ENCODE measurements at places on chromosomes 3 and 15. TPM values are rescaled to one million over a fixed set of nuclear protein-coding genes. Genes with fewer than 3 reads are reported as not detected.

DNA sequence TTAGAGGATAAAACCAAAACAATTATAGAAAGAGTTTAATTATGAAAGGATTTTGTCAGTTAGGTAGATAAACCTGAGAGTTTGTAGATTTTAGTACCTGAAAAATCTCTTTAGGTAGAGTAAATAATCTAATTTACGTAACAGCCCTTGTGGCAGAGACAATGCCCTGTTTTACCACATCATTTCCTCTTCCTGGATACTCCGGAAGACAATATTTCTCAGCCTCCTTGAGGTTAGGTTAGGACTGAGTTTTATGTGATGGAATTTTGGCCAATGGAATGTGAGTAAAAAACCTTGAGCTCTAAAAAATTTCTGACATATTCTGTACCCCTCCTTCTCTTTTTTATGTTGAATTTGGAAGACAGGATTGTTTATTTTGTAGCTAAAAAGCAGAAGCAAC, 50.7 kb upstream of the TPRG1 start:
- no peak overlapping the region for H3K4me3 ChIP-seq
- no peaks in the 10 kb centered on the region for H3K36me3 ChIP-seq
- no peaks in the 10 kb centered on the region for H3K27me3 ChIP-seq
- no peaks in the 10 kb centered on the region for H3K4me1 ChIP-seq
- DNase-seq = no peak
- H3K27ac ChIP-seq = no peak overlapping the region

GRCh38 chr3:182803596-182803995, 10.3 kb downstream of the ATP11B start:
- no peak overlapping the region for H3K27ac ChIP-seq
- no peaks in the 10 kb centered on the region for H3K36me3 ChIP-seq
- DNase-seq = no peak
- no peaks in the 10 kb centered on the region for H3K27me3 ChIP-seq
- no peak overlapping the region for H3K4me3 ChIP-seq

DNA sequence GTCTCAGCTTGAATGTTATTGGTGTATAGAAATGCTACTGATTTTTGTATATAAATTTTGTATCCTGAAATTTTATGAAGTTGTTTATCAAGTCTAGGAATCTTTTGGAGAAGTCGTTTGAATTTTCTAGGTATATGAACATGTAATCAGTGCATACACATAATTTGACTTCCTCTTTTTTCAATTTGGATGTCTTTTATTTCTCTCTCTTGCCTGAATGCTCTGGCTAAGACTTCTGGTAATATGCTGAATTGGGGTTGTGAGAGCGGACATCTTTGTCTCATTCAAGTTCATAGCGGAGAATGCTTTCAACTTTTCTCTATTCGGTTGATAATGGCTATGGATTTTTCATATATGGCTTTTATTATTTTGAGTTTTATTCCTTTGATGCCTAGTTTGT, 100.9 kb upstream of the MCTP2 start:
- H3K4me1 ChIP-seq = peaks cover under 1% of the 10 kb centered on the region
- no peak overlapping the region for H3K4me3 ChIP-seq
- H3K27me3 ChIP-seq = peaks cover 6% of the 10 kb centered on the region
- H3K27ac ChIP-seq = no peak overlapping the region

GRCh38 chr3:61649381-61650170, 88.2 kb downstream of the PTPRG start:
- no peaks in the 10 kb centered on the region for H3K27me3 ChIP-seq
- H3K4me1 ChIP-seq = no peaks in the 10 kb centered on the region
- no peak overlapping the region for H3K4me3 ChIP-seq
- H3K36me3 ChIP-seq = no peaks in the 10 kb centered on the region
- DNase-seq = no peak

- H3K4me1 ChIP-seq = no peaks in the 10 kb centered on the region
- H3K27me3 ChIP-seq = no peaks in the 10 kb centered on the region
- no peak overlapping the region for H3K27ac ChIP-seq
- H3K36me3 ChIP-seq = no peaks in the 10 kb centered on the region
These were observed 45.8 kb upstream of the CCDC50 start for GRCh38 chr3:191283400-191283799.

DNA sequence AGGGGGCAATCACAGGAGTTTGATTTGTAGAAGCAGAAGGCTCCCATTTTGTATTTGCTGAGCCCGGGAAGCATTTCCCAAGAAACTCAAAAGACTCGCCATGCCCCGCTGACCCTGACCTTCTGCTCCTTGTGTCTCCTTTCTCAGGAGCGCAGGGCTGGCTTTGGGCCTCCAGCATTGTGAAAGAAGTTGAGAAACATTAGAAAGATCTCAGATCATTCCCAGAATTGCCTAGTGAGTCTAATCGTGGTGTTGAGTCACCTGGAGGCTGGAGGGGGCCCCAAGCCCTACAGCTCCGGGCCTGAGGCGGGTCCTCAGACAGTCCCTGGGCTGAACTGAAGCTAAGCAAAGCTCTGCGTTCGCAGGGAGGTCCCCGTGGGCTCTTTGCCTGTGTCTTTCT, 10.9 kb upstream of the PIGZ start:
- H3K4me1 ChIP-seq = no peaks in the 10 kb centered on the region
- H3K36me3 ChIP-seq = no peaks in the 10 kb centered on the region
- H3K4me3 ChIP-seq = no peak overlapping the region
- no peak overlapping the region for H3K27ac ChIP-seq
- DNase-seq = no peak

- H3K4me3 ChIP-seq = no peak overlapping the region
- no peak for DNase-seq
- H3K27me3 ChIP-seq = peaks cover 26% of the 10 kb centered on the region
- no peaks in the 10 kb centered on the region for H3K36me3 ChIP-seq
- no peak overlapping the region for H3K27ac ChIP-seq
- no peaks in the 10 kb centered on the region for H3K4me1 ChIP-seq
These were observed 12.5 kb downstream of the DOCK3 start for GRCh38 chr3:50687127-50687751.

DNA sequence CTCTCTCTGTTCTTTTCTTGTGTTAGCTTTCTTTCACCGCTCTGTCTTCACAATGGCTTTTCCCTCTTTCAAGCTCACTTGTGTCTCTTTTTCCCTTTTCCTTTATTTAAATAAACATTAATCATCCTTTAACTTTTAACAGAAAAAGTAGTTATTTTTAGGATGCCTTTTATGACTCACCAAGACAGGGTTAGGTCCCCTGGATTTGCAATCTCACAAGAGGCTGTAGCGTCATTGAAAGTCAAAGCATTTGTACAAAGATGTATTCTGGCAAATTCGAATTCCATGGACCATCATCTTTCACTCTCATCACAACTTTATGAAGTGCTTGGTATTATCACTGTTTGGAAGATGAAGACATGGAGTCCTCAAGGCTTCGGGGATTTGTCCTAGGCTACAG, 34.8 kb upstream of the MCTP2 start:
- no peak overlapping the region for H3K4me3 ChIP-seq
- no peak for DNase-seq
- no peaks in the 10 kb centered on the region for H3K27me3 ChIP-seq
- H3K36me3 ChIP-seq = no peaks in the 10 kb centered on the region
- H3K4me1 ChIP-seq = peaks cover 15% of the 10 kb centered on the region
- no peak overlapping the region for H3K27ac ChIP-seq

- peaks cover 11% of the 10 kb centered on the region for H3K4me1 ChIP-seq
- no peaks in the 10 kb centered on the region for H3K27me3 ChIP-seq
- H3K4me3 ChIP-seq = no peak overlapping the region
- H3K27ac ChIP-seq = no peak overlapping the region
- DNase-seq = no peak
These were observed 45.8 kb downstream of the CHP1 start for GRCh38 chr15:41276831-41277230.

GRCh38 chr3:193902607-193903511, 233.1 kb upstream of the HES1 start:
- H3K27ac ChIP-seq = no peak overlapping the region
- H3K4me3 ChIP-seq = no peak overlapping the region
- H3K4me1 ChIP-seq = no peaks in the 10 kb centered on the region
- DNase-seq = no peak
- H3K27me3 ChIP-seq = no peaks in the 10 kb centered on the region
- no peaks in the 10 kb centered on the region for H3K36me3 ChIP-seq

- no peak for DNase-seq
- H3K27me3 ChIP-seq = no peaks in the 10 kb centered on the region
- no peak overlapping the region for H3K4me3 ChIP-seq
- no peak overlapping the region for H3K27ac ChIP-seq
- H3K36me3 ChIP-seq = no peaks in the 10 kb centered on the region
- no peaks in the 10 kb centered on the region for H3K4me1 ChIP-seq
These were observed 356.8 kb upstream of the NR2F2 start for GRCh38 chr15:95973566-95974256.

- H3K27me3 ChIP-seq = no peaks in the 10 kb centered on the region
- H3K36me3 ChIP-seq = peaks cover 4% of the 10 kb centered on the region
- H3K4me3 ChIP-seq = no peak overlapping the region
- no peak overlapping the region for H3K27ac ChIP-seq
- peaks cover 24% of the 10 kb centered on the region for H3K4me1 ChIP-seq
These were observed 86.7 kb upstream of the LIMD1 start for GRCh38 chr3:45507820-45508317.

- peaks cover 21% of the 10 kb centered on the region for H3K4me1 ChIP-seq
- H3K36me3 ChIP-seq = no peaks in the 10 kb centered on the region
- H3K27ac ChIP-seq = no peak overlapping the region
- no peaks in the 10 kb centered on the region for H3K27me3 ChIP-seq
- no peak overlapping the region for H3K4me3 ChIP-seq
These were observed 135.0 kb downstream of the TJP1 start for GRCh38 chr15:29687204-29687815.

DNA sequence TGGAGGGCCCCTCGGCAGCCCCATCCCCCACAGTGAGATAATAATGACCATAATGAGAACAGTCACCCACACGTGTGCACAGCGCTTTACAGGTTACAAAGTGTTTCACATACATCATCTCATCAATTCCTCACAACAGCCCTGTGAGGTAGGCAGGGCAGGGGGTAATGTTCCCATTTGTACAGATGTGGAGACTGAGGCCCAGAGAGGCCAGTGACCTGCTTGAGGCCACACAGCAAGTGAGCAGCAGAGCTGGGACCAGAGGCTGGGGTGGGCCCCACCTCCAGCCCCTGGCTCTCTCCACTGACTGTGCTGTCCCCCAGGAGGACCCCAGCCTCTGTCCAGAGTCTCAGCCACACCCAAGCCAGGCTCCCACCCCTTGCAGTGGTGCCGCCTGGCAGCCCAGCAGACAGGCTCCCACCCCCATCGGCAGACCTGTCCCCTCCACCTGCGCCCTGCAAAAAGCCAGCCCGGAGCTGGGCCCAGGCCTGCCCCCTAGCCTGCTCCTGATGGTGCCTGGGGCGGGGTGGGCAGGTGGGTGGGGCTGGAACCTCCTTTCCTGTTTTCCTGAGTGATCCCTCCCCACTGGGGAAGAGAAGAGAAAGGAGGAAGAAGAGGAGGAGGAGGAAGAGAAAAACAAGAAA, 19.6 kb downstream of the LINGO1 start:
- no peak overlapping the region for H3K27ac ChIP-seq
- H3K4me3 ChIP-seq = no peak overlapping the region
- no peak for DNase-seq
- no peaks in the 10 kb centered on the region for H3K36me3 ChIP-seq

GRCh38 chr15:50939911-50940310, 31.4 kb downstream of the AP4E1 start:
- peaks cover 26% of the 10 kb centered on the region for H3K36me3 ChIP-seq
- H3K4me1 ChIP-seq = no peaks in the 10 kb centered on the region
- DNase-seq = no peak
- H3K27me3 ChIP-seq = no peaks in the 10 kb centered on the region
- no peak overlapping the region for H3K4me3 ChIP-seq
- H3K27ac ChIP-seq = no peak overlapping the region

- H3K36me3 ChIP-seq = no peaks in the 10 kb centered on the region
- H3K27me3 ChIP-seq = no peaks in the 10 kb centered on the region
- no peak for DNase-seq
- no peak overlapping the region for H3K27ac ChIP-seq
- H3K4me1 ChIP-seq = peaks cover 5% of the 10 kb centered on the region
These were observed 657.2 kb downstream of the FHIT start for GRCh38 chr3:60594025-60594424.

DNA sequence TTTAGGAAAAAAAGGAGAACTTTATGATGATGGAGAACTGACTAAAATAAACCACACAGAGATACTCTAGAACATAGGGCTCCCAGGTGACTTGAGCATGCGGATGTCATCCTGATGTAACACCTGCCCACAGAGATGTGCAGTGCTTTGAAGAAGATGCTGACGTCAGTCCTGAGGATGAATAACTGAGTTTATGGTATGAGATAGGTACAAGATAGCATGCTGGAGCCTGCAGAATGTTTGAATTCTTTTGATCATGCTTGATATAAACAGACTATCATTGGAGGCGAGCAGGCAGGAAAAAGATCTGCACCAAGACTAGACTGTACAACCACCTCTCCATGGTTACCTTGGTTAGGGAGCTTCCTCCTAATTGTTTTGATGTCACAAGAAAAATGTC, 12.4 kb downstream of the CCR4 start:
- H3K27me3 ChIP-seq = no peaks in the 10 kb centered on the region
- no peak overlapping the region for H3K4me3 ChIP-seq
- no peaks in the 10 kb centered on the region for H3K4me1 ChIP-seq
- H3K27ac ChIP-seq = no peak overlapping the region
- no peak for DNase-seq

DNA sequence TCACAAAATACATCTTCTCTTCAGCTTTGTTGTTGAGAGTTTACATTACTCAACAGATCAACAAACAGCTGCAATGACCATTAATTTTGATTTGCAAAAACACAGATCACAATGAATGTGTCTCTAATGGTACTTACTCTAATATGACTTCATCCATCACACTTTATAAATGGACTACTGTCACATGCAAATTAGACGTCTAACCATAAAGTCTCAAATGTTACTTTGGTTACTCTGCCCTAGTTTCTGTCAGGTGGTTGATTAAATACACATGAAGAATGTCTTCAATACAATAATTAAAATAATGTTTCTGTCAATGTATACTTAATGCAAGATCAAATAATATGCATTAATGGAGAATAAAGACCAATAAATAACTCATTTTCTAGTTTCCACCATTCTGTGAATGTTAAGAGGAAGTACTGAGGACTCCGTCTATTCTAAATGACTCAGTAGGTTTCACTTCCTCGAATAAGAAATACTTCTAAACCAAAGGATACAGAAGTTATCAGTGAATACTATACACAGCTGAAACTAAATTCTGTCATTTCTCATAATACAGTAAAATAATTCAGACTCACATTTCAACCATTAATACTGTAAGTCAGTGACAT, 145.8 kb downstream of the CBLB start:
- no peak overlapping the region for H3K4me3 ChIP-seq
- H3K27me3 ChIP-seq = no peaks in the 10 kb centered on the region

The SLC12A8 gene
- total RNA-seq = 6.3 TPM

The ATP8B4 gene
- total RNA-seq = not detected

The TRAT1 gene
- not detected for total RNA-seq

The GRM2 gene
- total RNA-seq = not detected

The SELENOT gene
- 79.7 TPM for total RNA-seq

The SLC24A5 gene
- total RNA-seq = not detected

The GPR27 gene
- total RNA-seq = not detected

The PLA1A gene
- 0.16 TPM for total RNA-seq

All from SJSA1 (cell line).